ENCODE measurements at places on chromosomes 2 and 18.

- no peak for DNase-seq
These were observed 547.1 kb upstream of the SOX11 start for GRCh38 chr2:5145053-5145452.

DNA sequence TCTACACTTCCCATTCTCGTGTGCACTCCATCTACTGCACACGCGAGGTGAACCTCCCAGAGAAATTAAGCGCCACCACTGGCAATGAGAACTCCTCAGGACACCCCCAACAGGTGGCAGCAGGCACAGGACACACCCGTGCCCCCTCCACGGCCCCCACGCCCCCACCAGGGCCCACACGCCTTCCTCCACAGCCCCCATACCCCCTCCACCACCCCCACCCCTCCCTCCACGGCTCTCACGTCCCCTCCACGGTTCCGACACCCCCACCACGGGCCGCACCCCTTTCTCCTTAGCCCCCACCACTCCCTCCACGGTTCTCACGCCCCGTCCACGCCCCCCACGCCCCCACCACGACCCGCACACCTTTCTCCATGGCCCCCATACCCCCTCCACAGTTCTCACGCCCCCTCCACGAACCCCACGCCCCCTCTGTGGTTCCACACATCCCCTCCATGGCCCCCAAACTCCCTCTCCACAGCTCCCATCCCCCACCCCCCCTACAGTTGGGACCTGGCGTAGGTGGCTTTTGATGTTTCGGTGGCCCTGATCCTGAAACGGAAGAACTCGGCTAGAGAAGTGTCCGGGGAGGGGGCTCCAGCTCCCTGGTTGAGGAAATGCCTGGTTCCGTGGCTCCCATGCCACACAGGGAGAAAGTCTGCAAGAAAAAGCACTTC is 110.8 kb downstream of the ZNF516 start:
- DNase-seq, result no peak

DNA sequence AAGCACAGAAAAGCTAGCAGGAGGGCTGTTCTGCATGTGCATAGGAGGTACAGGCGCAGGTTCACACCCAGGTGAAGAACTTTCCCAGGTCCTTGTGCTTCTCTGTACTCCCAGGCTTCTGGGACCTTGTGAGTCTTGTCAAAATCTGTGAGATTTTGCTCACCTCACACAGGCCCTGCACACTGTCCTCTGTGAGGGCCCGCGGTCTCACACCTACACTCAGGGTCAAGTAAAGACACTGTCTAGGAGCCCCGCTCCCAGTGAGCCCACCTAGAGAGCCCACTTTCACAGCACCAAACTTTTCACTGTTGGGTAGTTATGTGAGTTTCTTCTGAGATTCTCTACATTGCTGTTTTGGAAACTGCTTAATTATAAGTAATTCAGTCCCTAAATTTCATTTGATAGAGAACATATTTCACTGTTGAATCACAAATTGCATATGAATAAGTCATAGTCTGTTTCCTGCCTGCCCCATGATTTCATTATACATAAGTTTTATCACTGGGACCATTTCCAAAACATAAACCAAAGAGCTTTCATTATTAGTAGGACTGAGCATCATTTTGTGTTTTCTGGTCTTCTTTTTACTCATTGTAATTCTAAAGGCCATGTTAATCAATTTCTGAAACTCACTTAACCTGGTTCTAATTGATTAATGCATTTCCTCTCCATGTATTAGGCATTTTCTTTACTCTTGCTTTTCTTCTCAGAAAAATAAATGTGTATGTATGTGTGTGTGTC is 234.2 kb upstream of the SPOPL start:
- no peak for DNase-seq

- DNase-seq, result no peak
These were observed 114.6 kb upstream of the CDCA7 start for GRCh38 chr2:173240083-173240482.
